ENCODE measurements at places on chromosomes 1 and 21.

- no peak for DNase-seq
Measured at GRCh38 chr21:36472377-36472776, 7.5 kb downstream of the CLDN14 start.

DNA sequence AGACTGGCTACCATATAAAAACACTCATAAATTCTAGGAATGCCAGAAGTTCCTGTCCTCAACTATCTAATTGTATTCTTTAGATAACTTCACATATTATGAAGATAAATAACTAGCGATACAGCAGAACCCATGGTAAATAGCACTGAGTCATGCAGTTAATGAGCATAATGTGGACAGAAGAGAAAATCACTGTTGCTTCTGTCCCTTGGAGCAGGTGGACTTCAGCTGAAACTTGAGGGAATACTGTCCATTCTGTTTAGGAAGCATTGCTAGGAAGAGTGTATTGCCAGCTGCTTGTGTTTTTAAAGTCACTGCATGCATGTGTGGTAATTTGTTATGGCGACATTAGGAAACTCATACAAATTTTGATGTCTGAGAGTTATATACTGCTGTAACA is 854.4 kb downstream of the LTN1 start:
- no peak for DNase-seq

- DNase-seq = no peak
Measured at GRCh38 chr21:34612056-34612455, 2.9 kb downstream of the RCAN1 start.

DNA sequence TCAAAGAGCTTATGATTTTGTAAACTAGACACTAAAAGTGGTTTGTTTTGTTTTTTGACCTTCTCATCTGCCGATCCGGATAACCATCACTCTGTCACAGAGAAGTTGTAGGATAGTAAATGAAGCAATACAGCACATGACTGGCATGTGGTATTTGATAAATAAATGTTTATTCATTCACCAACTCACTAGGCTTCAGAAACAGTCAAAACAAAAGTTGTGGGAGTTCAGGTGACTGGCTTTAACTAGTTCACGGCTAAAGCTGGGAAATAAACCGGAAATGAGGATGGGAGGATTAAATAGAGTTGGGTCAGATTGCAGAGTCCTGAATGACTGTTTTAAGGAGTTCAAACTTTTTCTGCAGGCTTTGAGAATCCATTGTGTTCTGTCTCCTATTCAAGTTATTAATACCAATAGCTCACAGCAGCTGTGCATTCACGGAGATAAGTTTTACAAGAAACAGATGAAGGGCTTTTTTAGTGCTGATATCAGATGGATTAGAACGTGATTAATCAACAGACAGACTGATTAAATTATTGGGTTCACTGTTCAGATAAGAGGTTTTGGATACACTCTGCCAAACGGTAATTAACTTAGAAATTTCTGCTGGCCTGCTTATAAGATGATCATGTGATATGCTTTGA is 463.3 kb downstream of the DPYD start:
- DNase-seq = no peak

GRCh38 chr1:228358039-228358763 is 48.4 kb downstream of the TRIM11 start:
- DNase-seq = no peak

- DNase-seq = no peak
Measured at GRCh38 chr1:205316161-205316566, 5.4 kb downstream of the NUAK2 start.

GRCh38 chr21:45573452-45574035 is 31.3 kb upstream of the SLC19A1 start:
- no peak for DNase-seq

DNA sequence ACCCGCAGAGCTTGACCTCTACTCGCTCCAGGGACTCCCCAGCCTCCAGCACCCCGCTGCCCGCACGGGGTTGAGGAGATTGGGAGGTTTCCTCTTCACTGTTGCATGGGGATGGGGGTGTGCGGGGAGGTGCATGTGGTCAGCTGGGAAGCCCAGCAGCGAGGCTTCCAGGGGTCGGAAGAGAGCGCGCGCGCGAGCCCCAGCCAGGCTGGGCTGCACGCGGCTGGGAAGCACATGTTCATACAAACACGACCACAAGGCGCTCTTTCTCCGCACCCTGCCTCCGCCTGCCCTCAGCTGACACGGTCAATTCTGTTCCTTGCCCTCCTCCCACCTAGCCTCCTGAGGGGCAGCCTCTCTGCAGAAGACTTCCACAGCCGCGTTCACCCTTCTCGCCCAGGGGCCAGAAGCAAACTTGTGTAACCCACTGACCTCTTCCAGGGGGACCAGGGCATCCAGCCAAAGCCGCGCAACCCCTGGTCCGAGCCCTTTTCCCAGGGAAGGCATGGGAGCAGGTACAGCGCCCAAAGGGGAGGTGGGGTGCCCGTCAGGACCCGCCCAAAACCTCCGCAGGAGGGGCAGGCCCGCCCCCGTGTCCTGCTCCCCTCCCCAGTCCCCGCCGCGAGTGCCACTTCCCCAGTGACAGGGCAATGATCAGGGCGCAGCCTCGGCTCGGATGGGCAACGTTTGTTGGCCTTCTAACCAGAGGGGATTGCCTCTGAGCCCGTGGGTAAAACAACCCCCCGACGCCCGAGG is 1.3 kb downstream of the COL24A1 start:
- DNase-seq = no peak

GRCh38 chr21:44800103-44800502 is 1.5 kb downstream of the UBE2G2 start:
- no peak for DNase-seq

DNA sequence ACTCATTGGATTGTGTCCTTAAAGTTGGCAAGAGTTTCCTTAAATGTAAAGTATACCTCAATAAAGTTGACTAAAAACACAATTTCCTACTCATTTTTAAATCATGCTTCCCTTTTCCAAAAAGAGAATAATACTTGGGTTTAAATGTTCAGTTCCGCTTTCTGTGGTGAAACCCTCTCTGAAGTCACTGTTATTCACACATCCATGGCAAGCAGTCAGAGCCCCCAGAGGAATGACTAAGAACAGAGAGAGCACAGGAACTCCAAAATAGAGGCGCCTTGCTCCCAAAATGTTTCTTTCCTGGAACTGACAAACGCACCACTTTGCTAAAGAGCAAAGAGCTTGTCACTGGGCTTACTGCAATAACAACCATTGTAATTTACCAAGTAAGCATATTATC is 142.5 kb downstream of the TIAM1 start:
- no peak for DNase-seq

- no peak for DNase-seq
Measured at GRCh38 chr1:230074762-230075161, 7.7 kb downstream of the GALNT2 start.

DNA sequence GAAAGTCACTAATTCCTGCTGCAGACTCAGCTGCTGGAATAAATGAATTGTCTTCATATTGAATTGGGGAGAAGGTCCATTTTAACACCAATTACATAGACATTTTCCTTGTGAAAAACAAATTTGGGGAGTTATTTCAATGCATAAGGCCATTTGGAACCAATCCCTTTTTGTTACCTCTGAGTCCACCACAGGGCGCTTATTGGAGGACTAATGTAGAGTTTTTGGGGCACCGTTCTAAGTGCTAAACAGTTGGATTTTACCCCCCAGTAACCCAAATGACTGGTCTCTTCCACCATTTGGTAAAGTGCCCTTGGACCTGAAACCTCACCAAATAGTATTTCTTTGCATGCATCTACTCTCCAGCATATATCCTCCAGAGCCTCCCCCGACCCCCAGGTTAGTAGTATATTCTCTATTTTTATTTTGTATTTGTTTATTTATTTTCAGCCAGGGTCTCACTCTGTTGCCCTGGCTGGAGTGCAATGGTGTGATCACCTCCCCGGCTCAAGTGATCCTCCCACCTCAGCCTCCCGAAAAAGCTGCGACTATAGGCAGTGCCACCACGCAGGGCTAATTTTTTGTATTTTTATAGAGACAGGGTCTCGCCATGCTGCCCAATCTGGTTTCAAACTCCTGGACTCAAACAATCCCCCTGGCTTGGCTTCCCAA is 1.6 kb downstream of the PRUNE1 start:
- DNase-seq = no peak

DNA sequence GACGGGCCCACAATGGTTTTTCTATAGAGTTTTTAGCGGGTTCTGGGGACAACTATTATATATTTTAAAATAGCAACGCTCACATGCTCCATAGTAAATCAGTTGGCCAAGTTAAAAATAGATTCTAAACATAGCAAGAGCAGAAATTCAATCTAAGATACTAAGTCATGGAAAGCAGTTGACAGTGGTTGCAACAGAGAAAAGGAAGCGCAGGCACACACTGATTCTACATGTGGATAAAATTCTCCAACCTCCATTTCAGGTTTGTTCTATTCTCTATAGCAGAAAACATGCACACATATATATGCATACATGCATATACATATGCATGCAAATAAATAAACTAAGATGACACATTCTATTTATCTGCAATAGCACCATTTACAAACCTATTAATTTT is 89.6 kb upstream of the HNRNPU start:
- no peak for DNase-seq

- DNase-seq = no peak
Measured at GRCh38 chr1:22387919-22388580, 63.6 kb upstream of the ZBTB40 start.

DNA sequence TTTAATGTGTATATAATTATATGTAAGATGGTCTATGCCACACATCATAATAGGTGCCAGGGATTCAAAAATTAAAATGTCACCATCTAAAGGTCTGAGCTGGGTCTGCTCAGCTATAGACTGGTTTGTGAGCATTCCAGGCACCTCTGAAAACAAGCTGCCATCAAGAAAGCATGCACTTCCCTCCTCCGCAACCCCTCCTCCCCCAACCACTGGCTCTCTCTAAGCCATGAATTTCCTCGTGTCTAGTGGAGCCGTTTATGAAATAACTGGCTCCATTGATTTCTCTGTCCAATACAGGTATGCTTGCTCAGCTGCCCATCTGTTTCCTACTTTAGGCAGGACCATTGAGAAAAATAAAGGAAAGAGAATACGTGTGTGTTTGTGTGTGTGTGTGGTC is 522.6 kb upstream of the PLXNA2 start:
- no peak for DNase-seq

DNA sequence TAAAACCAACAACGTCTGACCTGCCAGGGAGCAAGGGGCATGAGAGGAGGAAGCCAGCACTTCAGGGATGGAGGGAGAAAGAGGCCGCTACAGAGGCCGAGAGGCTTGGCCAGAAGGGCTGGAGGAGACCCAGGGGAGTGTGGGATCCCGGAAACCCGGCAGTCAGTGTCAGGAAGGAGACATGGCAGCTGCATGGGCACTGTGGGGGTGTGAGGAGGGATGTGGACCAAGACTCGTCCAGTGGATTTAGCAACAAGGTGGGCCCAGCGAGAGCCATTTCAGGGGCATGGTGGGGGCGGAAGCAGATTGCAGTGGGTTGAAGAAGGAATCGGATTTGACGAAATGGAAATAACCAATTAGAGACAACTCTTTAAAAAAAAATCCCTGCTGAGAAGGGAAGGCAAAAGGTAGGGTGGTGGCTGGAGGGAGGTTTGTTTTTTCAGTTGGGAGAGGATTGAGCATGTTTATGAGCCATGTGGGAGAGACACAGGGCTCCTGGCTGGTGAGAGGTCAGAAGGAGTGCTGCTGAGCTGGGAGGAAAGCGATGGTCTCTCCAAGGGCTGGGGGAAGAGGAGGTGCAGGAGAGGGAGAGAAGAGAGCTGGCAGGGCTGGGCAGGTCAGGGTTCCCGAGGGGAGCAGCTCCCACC is 4.4 kb downstream of the B4GALT2 start:
- DNase-seq = no peak

DNA sequence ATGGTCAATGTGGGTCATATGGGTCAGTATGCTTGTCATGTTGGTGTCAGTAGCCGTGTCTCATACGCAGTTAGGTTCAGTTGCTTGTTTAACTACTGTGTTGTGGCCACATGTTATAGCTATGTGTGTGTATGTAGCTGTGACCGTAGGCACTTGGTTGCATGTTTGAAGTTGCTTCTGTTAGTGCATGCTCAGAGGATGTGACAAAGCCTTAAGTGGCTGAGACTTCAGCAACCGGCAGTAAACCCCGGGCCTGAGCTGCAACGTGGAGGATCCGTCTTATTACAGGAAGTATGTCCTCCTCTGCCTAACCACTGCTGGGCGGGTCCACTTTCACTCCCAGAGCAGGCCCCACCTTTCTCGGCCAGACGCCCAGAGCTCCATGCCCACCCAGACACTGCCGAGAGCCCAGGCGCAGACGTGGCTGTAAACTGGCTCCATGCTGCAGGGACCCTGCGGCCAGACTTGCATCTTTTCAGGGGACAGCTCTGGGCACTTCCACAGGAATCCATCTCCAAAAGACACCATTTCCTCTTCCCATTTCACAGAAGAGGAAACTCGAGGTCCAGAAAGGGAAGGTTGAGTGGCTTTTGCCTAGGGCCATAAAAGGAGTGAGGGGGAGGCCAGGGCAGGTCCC is 2.2 kb downstream of the TCEA3 start:
- no peak for DNase-seq

DNA sequence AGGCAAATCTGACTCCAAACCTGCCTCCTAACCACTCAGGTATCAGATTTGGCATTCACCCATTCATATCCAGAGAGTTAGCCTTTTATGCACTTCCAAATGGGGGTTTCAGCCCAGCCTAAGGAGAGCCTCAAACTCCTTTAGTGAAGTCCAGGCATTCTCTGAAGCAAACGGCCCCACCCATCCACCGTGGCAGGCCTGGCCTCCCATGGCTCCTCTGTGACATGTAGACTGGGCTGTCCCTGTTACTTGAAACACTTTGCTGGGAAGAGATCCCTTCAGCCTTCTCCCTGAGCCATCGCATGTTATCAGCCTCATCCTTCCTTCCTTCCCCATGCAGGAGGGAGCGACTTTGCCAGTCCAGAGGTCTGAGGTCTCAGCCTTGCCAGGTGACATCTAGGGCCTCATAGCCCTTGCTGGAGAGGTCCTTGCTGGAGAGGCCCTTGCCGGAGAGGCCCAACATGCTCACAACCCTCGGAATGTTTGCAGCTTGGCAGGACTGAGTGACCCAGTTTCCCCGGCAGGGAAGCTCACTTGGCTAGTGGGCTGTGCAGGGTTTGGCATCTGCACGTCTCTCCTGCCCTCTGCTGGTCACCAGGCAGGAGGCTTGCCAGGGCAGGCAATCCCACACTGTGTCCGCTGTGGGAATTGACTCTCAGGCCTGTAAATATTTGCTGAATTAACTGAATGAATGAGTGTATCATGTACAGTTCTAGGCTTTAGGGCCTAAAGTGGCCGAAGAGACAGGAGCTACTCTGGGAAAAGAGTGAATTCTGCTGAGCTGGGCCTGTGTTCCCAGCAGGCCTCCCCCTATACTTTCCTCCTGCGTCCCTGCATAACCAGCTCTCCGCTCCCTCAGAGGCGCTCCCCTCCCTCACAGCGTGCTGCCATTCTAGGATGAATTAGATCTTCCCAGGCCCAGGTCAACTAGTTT is 26.7 kb upstream of the RBM15 start:
- DNase-seq = peak; percentile 41

- peak; percentile 35 for DNase-seq
Measured at GRCh38 chr1:27934818-27935549, at the start of gene SMPDL3B. Gene SMPDL3B, plus strand, starts transcription at chr1:27935000. Its CDS starts 184 bp downstream, at chr1:27935184.
